ENCODE measurements at places on chromosomes 16 and 17.

DNA sequence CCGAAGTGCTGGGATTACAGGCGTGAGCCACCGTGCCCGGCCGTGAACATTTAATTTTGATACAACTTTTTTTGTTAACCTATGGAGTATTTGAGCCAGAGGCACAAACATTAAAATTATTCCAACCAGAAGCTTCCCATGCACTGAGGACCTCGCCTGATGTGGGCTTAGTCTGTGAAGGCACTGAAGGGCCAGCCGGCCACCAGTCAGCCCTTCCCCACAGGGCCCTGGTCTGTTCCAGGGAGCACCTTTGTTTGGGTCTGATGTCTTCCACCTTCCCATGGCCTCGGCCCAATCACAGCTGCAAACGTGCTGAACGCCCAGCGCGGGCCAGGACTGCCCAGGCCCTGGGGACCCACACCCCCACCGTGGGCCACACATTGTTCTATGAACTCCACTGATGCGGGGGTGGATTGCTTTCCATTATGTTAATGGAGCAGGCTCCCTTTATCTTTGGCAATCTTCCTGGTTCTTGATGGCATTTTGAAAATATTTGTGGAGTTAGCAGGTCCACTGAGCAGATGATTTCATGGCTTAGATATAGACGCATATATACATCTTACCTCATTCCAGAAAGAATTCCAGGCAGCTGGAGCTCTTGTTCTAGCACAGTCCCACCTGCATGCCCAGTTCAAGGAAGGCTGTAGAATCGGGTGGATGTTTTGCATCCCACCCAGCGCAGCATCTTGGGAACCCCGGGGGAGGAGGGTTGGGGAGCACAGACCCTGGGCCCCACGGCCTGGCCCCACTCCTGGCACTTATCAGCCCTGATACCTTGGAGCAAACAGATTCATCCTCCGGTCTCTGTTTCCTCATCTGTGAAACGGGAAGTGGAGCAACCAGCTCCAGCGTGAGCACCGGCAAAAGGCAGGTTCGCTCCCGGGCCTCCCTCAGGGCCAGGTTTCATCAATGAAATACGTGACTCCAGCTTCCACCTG lies 14.5 kb downstream of the SPIRE2 start:
- peak; percentile 63 for DNase-seq

DNA sequence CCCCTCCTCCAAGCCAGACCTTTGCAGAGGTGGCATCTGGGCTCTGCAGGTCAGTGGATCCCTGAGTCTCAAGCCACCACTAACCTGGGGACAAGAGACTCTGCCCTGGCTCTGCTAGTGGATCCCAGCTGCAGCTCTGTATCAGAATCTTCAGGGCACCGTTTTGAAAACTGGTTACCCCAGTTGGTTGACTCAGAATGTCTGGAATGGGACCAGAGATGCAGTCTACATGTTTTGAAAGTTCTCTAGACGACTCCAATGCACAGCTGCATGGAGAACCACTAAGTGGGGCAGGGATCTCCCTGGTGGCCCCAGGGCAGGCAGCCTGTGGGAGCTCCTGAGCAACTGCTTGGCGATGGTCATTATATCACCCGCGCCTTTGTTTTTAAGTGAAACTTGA lies 34.1 kb upstream of the ADORA2B start:
- DNase-seq = peak; percentile 94

DNA sequence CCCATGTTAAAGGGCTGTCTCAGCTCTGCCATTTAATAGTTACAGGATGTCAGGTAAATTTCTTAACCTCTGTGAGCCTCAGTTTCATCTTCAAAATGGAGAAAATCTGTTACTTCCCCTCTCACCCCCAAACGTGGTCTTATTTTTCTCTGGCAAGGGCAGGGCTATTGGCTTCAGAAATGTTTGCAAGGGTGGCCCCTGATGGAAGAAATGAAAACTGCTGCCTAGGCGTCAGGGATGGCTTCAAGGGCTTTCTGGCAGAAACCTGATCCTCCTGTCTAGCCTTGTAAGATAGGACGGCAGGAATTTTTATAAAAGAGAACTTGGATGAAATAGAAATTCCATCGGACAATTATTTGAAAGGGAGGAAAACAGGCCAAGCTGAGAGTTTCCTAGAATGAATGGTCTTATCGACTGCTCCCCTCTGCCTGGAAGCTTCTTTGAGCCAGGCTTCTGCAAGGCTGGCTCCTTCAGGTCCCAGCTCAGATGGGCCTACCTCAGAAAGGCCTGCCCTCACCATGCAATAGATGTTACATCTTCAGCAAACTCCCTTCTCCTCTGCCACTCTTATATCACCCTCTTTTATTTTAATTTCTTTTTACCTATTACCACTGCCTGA lies 43.0 kb upstream of the TANGO6 start:
- DNase-seq = peak; percentile 85

DNA sequence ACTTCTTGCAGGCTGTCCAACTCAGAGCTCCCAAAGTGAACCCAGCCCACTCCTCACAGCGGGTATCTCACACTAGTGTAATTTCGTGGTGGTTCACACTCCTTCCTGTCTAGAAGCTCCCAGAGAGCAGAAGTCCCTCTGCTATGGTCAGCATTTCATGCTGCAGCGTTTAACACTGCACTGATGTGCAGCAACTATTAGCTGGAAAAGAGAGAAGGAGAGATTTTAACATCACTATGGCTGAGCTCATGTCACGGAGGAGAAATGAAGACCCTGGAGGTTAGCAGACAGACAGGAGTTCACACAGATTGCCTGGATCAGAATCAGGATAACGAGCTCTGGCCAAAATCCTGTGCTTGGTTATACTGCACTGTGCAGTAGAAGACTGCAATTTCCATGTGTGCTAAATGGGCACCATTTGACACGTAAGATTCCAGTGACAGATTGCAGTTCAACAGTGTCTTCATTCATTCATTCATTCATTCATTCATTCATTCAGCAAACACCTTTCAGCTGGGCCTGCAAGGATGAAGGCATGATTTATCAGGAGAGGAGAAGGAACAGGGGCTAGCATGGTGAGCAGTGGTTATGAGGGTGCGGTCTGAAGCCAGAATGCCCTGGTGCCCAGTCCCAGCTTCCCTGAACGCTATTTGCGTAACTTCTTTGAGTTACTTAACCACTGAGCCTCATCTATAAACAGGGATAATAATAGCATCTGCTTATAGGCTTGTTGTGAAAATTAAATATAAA lies 5.3 kb upstream of the CCL1 start:
- no peak for DNase-seq

- peak; percentile 59 for DNase-seq
Measured at GRCh38 chr16:2500918-2501750, 12.6 kb upstream of the ATP6V0C start.

GRCh38 chr16:1034230-1035065 lies 38.1 kb upstream of the SSTR5 start:
- DNase-seq = no peak

- DNase-seq = no peak
Measured at GRCh38 chr17:29149431-29150064, 30.6 kb downstream of the MYO18A start.
